ENCODE measurements at places on chromosomes 7 and 10.

- no peak for DNase-seq
Observed at GRCh38 chr7:55440040-55440690, 75.0 kb downstream of the LANCL2 start.

GRCh38 chr7:12210179-12211053 lies 678 bp upstream of the TMEM106B start:
- DNase-seq = no peak

GRCh38 chr7:45962861-45963260 lies 41.8 kb upstream of the IGFBP3 start:
- DNase-seq = no peak

- DNase-seq = no peak
Observed at GRCh38 chr10:88401671-88402347, 181.3 kb downstream of the RNLS start.

DNA sequence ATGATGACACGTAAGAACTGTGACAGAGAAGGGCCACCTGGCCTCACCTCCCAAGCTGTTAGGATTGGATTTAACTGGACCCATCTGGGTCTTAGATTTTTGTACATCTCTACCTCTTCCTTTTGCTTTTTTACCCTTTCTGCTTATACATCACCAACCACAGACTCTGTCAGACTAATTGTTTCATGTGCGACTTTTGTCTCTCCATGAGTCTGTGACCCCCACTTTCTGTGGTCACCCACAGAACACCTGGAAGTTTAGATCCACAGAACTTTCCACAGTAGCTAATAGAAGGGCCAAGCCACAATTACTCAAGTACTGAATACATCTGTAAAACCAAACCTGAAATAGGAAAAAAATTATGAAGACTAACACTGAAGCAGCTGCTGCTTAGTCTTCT lies 23.1 kb downstream of the SEC31B start:
- DNase-seq = no peak

DNA sequence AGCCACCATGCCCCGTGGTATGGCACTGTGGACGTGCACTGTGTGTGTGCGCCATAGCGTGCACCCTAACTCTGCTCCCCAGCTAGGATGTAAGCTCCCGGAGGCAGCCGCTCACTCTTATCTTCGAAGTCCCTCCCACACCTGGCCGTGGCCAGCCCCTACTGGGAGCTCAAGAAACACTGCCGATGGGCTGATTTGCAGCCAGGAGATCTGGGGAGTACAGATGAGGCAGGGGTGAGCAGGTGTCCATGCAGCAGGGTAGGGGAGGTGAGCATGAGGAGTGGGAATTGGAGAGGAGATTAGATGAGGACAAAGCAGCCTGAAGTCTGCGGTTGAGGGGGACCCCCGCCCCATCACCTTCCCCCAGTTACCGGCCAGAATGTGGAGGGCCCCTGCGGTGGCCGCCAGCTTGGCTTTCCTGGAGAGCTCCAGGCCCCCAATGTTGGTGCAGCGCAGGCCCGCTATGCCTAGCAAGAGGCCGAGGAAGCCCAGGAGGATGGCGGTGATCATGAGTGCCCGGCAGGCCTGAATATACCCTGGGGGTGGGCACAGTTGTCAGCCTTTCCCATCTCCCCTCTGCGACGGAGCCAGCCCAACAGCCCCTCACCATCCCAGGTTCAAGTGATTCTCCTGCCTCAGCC lies 3.6 kb downstream of the CLDN15 start:
- no peak for DNase-seq

- no peak for DNase-seq
Observed at GRCh38 chr10:68543004-68543918, 15.9 kb upstream of the SLC25A16 start.

DNA sequence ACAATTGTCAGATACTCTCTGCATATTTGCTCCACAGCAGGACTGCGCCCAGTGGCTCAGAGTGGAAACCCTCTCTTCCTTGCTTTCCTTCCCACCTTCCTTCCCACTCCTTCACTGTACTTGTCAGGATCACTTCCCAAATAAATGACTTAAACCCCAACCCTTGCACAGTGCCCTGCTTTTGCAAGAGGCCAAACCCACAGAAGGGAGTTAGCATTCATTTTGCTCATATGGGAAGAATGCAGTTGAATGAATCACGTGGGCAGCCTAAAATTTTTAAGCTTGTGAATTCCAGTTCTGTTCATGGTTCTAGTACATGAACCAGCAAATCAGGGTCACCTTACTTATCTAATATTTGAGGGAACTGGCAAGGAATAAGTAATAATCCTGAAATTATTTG lies 47.7 kb upstream of the SFMBT2 start:
- no peak for DNase-seq

- no peak for DNase-seq
Observed at GRCh38 chr7:16524332-16524731, 2.3 kb upstream of the LRRC72 start.

- DNase-seq = no peak
Observed at GRCh38 chr10:129880191-129880870, 83.7 kb downstream of the EBF3 start.

DNA sequence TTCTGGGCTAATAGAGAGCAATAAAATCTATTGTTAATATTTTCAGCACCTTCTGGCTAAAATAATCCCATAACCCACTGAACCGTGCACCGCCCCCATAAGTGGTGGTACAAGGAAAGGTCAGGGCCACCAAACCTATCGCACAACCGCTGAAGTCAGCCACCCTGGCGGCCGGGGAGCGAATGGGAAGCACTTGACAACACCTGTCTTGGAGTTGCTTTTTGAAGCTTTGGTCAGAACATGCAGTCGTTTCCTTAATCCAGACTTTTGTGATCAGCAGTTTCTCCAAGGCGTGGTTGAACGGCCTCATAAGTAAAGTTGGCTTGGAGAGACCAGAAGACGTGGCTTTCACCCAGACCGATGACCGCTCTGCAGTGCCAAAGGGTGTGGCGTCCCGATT lies 97.4 kb downstream of the DNAJB6 start:
- no peak for DNase-seq

GRCh38 chr7:155194382-155195140 lies 103.1 kb upstream of the INSIG1 start:
- no peak for DNase-seq

DNA sequence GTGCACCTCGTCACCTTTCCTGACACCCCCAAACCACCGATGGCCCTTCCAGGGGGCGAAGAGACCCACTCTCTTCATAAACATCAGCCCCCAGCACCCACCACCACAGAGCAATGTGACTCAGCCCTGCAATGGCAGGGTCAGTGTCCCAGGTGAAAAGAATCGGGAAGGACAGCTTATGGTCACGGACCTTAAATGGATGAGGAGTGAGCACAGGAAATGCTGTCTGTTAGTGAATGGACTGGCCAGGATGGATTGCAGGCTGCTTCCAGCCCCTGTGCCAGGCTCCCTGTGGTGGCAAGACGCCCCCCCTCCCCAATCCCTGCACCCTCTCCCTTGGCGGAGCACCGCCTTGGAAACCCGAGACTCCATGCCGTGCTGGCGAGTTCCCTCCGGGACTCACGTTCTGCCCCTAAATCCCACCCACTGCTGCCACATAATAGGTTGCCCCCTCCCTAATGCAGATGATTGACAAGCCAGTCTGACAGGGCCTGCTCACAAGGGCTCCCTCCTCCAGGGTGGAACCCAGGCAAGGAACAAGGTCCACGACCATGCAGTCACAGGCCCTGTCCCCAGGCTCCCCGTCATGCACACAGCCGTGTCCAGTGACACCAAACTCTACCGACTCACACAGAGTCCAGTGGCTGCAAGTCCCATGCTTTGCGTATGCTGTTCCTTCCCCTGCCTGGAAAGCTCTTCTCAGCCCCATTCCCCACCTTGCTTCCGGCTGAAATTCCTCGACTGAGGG lies 7.3 kb downstream of the ASB13 start:
- DNase-seq = no peak

DNA sequence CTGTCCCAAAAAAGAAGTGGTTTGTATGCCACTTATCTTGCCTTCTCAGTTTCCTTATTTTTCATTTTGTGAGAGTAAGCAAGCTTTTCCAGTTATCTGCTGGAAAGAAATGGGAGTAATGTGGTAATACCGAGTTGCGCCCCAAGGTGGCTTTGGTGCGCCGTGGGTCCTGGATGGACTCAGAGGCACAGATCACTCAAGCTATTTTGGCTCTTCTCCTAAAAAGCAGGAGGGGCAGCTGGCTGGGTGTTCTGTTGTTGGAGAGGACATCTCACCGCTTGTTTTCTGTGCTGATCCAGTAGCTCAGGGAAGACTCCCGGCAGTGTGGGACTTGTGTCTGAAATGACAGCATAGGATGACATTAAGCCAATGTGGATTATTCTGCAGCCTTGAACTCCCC lies 16.4 kb downstream of the PRKRIP1 start:
- no peak for DNase-seq

DNA sequence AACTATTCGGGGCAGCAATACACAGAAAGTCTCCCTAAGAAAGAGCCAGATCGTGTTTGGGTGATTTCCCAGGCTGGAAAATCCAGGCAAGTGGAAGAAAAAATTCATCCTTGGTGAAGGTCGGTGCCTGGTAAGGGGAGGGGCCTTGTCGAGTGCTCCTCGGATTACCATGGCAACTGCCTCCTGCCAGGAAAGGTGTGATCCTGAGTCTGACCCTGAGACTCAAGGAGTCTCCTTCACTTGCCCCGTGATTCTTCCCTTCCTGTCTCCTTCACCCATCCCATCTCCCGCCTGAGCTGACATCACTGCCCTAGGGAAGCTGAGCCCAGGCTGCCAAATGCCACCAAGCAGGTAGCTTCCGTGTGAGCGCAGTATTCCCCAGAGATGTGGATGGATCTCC lies 112.2 kb downstream of the MYL10 start:
- no peak for DNase-seq

DNA sequence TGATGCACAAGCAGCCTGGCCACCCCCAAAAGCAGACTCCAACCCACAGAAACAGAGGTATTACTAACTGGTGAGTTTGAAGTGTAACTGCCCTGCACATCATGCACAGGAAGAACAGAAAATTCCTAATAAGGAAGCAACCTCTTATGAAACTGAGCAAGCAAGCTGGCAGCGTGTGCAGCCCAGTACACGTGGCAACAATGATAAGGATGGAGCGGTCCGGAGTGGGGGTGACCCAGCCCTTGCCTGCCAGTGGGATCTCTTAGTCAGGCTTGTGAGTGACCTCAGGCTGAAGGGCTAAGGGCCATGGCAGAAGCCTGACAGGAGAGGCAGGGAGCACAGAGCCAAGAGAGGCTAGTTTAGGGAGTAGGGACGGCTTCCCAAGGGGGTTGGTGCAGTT lies 22.1 kb upstream of the AOAH start:
- DNase-seq = peak; percentile 58

- DNase-seq = no peak
Observed at GRCh38 chr10:104732222-104732621, 91.1 kb downstream of the SORCS3 start.

GRCh38 chr10:113692271-113692670 lies 12.6 kb downstream of the CASP7 start:
- no peak for DNase-seq

Measured in GOT3 (cell line).